GM18507 (cell line): ENCODE measurements at places on chromosomes 5 and 9.

DNA sequence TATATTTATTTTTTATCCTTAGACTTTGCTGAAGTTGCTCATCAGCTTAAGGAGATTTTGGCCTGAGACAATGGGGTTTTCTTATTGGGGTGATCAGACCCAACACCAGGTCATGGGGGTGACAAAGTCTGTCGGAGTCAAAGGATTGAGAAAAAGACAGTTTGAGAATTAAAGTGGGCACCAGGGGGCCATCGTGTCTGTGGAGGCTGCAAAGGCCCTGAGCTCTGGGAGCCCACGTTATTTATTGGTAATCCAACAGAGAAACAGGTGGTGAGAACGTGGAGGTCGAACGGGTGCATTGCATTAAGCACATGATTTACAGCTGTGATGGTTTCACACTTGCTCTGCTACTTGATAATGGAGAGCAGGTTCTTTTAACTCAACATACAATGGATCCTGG lies 102.5 kb upstream of the CDH10 start:
- no peak for DNase-seq

- DNase-seq = no peak
These were observed 42.8 kb downstream of the SHB start for GRCh38 chr9:38026021-38026809.

DNA sequence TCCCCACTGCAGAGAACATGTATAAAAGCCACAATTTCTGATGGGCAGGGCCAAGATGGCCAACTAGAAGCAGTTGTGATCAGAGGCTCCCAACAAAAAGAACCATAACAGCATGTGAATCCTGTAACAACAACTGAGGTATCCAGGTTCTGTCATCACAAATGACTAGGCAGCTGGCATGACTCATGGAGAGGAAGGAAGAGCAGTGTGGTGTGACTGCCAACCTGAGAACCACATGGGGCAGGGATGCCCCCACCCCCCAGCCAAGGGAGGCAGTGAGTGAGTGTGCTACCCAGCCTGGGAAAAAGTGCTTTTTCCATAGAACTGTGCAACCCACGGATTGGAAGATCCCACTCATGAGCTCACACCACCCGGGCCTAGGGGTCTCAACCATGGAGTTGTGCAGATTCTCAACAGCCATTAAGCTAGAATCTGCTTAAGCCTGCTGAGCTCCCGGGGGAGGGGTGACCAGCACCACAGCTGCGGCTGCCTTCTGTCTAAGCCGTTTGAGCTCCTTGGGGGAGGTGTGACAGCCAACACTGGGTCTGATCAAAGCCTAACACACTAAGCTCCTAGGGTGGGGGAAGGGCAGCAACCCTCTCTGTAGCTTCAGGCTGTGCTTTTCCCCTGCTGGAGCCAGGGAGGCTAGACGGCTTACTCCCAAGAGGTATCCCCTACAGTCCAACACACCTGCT lies 80.1 kb upstream of the DMAC1 start:
- no peak for DNase-seq

DNA sequence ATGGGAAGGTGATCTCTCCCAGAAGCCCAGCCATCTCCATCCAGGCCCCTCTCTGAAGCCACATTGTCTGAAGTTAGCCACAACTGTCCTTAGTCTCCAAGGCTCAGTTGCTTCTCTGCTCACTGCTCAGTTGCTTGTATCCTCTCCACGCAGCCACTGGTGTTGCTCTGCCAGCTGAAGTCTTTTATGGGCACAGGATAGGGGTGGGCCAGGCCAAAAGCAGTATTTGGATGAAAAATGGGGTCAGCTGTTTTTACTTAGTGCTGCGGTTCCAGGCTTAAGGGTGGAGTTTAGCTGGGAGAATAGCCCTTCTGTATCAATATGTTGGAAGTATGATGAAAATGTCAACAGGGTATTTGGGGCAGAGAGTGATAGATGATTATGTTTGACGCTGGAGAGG lies 168.8 kb upstream of the PPP1R2B start:
- DNase-seq = no peak

DNA sequence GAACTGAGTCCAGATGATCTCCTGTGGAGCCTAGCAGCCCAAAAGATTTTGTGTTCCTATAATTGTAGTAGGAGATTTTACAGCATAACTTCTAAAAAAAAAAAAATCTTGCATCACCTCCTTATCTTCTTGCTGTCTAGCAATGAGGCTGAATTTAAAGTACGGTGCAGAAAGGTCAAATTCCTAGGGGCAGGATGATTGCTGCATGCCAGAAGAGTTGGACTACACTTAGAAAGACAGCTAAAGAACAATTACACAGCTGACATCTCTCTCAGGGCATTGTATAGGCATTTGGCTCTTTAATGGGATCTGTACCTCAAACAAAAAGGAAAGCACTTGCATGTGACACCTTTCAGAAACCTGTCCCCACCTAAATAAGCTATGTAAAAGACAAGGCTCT lies 443.2 kb downstream of the HCN1 start:
- no peak for DNase-seq

- DNase-seq = no peak
These were observed 12.4 kb downstream of the CEL start for GRCh38 chr9:133074111-133074651.

DNA sequence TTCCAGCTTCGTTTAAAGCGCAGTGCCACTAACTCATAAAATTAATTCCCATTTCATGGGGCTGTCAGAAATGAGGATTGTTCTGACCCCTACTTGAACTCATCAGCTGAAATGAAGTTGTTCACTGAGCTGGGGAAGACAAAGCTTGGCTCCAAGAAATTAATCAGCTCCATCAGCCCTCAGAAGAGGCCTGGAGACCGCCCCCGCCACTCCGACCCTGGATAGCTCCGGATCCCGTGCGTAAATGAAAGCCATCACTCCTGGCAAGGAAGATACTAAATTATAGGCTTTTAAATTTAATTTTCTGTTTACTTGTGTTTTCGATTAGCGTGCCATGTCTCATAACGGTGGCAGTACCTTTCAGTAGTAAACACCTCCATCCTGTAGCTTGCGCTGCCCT lies 142.8 kb upstream of the IRX2 start:
- DNase-seq = no peak

DNA sequence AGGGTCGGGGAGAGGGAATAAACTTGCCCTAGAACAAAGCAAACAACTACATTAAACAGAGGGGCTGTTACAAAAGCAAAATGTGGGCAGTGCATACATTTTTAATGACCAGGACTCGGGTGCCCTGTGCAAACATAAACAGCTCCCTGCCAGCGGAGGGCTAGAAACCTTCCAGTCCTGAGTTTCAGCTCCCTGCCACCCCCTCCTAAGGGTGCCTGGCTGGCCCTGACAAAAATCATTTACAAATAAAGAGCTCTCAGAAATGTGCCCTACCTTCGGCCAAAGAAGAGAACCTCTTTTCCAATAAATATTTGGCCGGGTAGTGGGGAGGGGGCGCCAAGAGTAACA lies 29.5 kb downstream of the FOXD1 start:
- DNase-seq = no peak

- DNase-seq = no peak
These were observed 292.6 kb upstream of the DAB2 start for GRCh38 chr5:39717176-39717897.

GRCh38 chr5:16881251-16881650 lies 54.8 kb downstream of the MYO10 start:
- no peak for DNase-seq

- no peak for DNase-seq
These were observed 46.0 kb downstream of the NEK6 start for GRCh38 chr9:124303762-124304161.

- DNase-seq = no peak
These were observed 192.4 kb downstream of the HSPA4 start for GRCh38 chr5:133244242-133244641.

GRCh38 chr5:85388770-85389169 lies 1004.1 kb upstream of the EDIL3 start:
- DNase-seq = no peak

GRCh38 chr5:107456281-107456715 lies 214.4 kb downstream of the EFNA5 start:
- DNase-seq = no peak

DNA sequence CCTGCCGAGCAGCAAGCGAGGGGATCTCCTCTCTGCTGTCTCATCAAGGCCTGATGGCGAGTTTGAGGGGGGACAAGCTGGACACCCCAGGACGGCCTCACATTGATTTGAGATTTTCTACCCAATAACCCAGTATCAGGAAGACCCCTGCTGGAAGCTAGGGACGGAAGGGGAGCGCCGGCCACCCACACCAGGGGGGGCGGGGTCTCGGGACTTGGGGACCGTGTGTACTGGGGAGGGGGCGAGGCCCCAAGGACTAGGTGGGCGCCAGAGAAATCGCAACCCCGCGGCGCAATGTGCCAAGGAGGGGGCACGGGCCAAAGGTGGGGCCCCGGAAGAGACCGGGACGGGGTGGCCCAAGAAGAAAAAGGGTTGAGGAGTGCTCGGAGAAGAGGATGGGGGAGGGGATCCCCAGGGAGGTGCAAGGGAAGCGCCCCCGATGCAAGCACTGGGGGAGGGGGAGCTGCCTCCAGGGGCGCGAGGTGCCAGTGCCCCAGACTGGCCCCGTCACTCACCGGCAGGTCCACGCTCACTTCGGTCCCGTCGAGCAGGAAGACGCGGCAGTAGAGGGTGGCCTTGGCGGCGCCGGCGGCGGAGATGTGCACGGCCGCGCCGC lies 1.1 kb downstream of the EPB41L4B start:
- no peak for DNase-seq

DNA sequence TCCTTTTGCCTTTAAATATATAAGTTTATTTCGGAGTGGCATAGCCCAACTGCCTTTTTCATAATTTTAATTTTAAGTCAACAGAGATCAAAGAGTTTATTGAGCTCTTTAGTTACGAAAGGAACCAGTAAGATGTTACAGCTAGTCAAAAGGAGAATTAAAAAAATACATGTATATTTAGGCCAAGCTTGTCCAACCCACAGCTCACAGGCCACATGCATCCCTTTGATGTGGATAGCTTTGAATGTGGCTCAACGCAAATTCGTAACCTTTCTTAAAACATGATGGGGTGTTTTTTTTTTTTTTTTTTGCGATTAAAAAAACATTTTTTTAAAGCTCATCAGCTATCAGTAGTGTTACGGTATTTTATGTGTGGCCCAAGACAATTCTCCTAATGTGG lies 50.2 kb upstream of the IL31RA start:
- DNase-seq = no peak

DNA sequence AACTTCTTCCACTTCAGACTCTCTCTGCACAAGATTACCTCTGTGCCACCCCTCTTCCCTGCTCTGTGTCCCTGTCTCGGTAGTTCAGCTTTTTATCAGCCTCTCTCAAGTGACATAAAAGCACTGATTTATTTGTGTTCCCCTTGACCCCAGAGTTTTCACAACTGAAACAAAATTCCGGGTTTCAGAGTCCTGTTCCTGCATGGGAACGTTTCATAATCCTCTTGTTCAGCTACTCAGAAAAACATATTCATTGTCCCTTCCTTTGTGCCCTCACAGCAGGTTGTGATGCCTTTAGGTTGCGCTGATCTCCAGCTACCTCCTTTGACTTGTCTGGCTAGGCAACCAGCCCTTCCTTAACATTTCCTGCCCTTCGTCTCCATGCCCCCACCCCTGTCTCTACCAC lies 13.7 kb upstream of the ITGA1 start:
- no peak for DNase-seq

DNA sequence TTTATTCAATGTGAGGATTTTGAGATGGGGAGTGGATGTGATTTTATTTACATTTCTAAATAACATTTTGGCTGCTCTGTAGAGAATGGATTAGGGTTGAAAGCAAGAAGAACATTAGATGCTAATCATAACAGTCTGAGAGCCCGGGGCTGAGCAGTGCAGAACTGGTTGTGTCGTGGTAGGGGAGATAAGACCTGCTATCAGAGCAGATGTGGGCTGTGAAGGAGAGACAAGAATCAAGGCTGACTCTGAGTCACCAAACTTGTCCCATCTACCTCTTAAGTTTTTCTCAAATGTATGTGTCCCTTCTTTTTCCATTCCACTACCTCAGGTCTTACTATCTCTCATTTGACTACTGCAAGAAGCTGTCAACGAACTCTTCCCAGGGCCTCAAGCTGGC lies 35.4 kb upstream of the SLC28A3 start:
- no peak for DNase-seq

- DNase-seq = no peak
These were observed 133.0 kb upstream of the TMEM161B start for GRCh38 chr5:88401686-88402085.

DNA sequence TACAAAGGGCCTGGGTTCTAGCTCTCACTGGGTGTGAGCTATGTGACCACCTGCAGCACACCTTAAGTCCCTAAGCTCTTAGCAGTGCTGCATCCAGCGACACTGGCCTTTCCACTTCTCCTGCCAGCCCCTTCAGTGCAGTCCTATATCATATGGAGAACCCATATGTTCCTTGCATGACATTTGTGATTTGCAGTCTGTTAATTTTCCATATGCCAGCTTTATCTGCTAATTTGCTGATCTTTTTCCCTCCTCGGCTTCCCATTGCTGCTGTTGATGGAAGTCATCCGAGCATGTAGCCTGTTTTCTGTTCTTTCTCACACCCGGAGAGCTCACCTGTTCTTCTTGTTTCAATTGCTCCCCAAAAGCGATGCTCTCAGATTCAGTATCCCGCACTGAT lies 23.2 kb downstream of the PRDM6 start:
- DNase-seq = no peak
